ENCODE measurements at places on chromosomes 2 and 18.

DNA sequence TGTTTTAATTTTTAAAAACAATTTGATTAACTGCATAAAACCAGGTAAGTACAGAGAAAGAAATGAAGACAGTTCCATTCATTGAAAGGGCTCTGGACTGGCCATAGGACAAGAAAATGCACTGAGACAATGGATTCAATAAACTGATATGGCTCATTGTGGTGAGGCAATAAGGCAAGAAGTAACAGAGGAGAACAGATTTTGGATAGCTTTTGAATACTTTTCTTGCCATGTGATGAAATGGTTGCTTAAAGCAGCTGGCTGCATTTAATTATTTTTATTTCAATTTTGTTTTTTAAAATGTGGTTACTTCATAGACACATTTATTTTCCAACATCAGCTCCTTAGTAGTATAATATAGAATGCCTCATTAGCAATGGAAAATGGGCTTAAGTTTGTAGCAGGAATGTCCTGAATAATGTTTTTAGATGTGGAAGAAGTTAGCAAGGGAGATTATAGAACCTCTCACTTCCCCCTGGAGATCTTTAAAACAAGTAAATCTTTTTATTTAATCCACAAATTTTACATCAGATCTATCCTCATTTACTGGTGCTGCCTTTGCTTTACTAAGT, 646.9 kb upstream of the ZEB2 start:
- DNase-seq, result no peak

DNA sequence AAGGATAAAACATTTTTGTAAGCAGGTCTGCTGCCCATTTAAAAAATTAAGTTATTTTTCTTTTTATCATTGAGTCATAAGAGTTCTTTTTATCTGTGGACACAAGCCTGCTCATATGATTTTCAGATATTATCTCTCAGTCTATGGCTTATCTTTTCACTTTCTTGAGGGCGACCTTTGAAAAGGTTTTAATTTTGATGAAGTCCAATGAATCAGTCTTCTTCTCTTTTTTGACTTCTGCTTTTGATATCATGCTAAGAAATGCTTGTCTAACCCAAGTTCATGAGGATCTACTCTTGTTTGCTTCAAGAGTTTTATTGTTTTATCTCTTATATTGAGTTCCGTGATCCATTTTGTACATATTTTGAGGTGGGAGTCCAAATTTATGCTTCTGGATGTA, 36.5 kb downstream of the PSMD14 start:
- DNase-seq, result no peak

DNA sequence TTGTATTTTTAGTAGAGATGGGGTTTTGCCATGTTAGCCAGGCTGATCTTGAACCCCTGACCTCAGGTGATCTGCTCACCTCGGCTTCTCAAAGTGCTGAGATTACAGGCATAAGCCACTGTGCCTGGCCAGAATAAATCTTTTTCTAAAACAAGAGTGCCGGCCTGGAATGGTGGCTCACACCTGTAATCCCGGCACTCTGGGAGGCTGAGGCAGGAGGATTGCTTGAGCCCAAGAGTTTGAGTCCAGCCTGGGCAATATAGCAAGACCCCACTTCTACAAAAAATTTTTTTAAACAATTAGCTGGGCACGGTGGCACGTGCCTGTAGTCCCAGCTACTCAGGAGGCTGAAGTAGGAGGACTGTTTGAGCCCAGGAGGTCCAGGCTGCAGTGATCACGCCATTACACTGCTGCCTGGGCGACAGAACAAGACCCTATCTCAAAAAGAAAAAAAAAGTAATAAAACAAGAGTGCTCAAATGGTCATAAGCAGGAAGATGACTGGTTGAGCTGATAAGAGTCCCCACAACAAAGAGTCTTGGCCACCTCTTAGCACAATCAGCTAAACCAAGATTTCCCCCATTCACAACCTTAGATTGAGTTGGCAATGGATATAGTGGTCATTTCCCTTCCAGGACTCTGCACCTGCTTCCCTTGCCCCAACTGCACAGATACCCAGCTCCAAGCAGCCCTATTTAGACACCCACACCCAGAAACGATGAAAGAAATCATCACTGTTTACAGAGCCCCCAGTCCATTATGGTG, 5.8 kb upstream of the UCN start:
- DNase-seq, result no peak

GRCh38 chr2:190318931-190319554, 583 bp downstream of the HIBCH start:
- DNase-seq, result no peak

DNA sequence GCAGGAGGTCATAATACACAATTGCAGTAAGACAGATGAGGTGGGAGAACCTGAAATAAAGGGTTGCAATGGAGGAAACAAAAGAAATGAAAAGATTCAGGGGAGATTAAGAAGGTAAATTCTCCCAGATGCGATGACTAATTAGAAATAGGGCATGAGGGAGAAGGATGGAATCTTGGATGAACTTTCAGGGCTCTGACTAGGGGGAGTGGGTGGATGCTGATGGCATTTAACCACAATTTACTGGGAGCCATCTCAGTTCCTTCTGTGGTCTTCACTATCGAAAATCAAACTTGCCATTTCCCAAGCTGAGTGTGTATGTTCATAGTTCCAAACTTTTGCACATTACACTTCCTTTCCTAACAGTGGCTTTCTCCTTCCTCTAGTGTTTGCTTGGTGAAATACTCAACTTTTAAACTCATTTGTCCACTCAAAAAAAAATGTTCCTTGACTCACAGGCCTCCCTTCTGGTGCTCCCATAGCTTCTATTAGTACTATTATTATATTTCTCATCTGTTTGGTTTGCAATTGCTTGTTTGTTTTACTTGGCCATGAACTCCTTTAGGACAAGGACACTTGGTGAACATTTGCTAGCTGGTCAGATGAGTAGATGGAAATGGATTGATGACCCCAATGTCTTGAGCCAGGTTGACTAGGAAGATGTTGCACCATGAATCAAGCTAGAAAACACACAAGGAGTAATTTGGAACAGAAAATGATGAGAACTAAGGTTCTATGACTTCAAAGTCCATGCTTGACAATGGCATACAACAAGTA, 178.5 kb downstream of the DIS3L2 start:
- no peak for DNase-seq

- DNase-seq, result no peak
Observed at GRCh38 chr2:30446602-30447148, 371 bp upstream of the LCLAT1 start.
